ENCODE measurements at places on chromosomes 4 and X.

DNA sequence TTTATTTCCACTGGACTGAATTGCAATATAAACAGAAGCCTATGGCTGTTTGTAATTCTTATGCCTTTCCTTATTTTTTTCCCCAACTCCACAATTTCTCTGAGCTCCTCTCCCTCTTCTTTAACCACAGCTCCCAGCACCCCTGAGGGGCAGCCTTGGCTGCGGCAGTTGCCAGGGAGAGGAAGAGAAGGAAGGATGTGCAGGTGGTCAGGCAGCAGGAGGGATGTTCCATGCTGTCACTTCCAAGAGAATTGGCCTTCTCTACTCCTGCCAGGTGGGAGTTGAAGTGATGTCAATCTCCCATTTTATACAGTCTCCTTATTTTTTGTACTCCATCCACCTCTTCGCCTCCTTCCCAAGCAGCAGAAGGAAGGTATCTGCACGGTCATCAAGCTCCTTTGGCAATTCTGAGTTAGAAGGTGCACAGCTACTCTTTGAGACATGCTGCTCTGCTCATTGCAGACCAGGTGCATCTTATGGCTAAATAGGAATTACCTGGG, 343.3 kb upstream of the RPS6KA3 start:
- no peak for DNase-seq

DNA sequence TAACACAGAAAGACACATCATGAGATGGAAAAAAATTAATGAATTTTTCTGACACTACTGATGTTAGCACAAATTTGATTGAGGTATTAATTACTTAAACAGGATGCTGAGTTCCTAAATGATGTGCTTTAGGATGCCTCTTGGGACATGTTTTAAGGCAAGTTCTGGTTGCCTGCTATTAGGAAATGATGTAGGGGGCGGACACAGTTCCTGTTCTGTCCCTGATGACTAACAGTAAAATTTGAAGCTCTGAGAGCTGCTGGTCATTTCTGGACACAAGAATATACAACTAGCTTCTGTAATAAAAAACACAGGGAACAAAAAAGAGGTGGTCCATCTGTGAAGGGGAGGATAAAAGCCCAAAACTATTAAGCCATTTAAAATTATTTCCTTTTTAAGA, 163.2 kb upstream of the ETNPPL start:
- DNase-seq: no peak

GRCh38 chr4:15658136-15658770, 3.1 kb upstream of the FBXL5 start:
- no peak for DNase-seq

- no peak for DNase-seq
Observed at GRCh38 chr4:25450491-25450901, 73.4 kb downstream of the ANAPC4 start.

DNA sequence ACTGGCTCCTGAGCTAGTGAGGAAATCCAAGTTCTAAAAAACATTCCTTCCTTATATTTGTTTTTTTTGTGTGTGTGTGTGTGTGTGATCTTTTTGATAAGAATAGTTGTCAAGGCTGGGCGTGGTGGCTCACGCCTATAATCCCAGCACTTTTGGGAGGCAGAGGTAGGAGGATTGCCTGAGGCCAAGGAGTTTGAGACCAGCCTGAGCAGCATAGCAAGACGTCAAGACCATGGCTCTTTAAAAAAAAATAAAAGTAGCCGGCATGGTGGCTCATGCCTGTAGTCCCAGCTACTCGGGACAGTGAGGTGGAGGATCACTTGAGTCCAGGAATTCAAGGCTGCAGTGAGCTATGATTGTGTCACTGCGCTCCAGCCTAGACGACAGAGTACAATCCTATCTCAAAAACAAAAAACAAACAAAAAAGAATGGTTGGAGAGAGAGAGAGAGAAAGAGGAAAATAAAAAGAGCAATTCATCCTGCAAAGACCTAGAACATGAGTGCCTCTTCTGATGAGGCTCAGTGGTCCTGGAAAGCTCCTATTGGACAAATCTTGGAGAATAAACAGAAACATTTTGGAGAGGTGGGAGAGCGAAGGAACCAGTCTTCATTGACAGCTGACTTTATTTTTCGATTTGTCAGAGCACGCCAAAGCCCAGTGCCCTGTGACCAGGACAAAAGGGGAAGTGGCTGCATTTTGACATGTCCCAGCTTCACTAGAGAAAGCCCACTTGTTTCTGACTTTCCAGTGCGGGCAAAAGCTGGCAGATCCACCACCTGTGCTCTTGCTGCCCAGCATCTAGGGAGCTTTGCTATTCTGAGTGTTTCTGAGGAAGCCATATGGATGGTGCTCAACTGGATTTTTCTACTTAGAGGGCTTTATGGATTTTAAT, 244.7 kb downstream of the PALLD start:
- DNase-seq: no peak

All from astrocyte of the cerebellum (primary cell).